ENCODE measurements at places on chromosomes 11 and 22.

DNA sequence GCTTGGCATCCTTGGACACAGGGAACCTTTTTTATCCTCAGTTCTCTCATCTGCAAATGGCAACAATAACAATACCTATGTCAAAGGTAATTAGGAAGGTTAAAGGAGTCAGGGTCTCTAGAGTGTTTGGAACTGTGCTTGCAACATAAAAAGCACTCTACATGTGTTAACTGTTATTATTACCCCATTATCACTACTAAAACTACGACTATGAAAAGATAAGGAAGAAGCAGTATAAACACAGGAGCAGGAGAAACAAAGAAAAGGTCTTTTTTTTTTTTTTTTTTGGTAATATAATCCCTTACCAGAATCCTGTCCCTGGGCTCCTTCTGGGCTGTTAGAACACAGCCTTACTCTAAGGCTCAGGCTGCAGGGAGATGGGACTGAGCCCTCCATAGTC, 348.2 kb downstream of the CADM1 start:
- no peak for DNase-seq

GRCh38 chr11:9057007-9057406, 34.4 kb downstream of the SCUBE2 start:
- DNase-seq, result no peak

DNA sequence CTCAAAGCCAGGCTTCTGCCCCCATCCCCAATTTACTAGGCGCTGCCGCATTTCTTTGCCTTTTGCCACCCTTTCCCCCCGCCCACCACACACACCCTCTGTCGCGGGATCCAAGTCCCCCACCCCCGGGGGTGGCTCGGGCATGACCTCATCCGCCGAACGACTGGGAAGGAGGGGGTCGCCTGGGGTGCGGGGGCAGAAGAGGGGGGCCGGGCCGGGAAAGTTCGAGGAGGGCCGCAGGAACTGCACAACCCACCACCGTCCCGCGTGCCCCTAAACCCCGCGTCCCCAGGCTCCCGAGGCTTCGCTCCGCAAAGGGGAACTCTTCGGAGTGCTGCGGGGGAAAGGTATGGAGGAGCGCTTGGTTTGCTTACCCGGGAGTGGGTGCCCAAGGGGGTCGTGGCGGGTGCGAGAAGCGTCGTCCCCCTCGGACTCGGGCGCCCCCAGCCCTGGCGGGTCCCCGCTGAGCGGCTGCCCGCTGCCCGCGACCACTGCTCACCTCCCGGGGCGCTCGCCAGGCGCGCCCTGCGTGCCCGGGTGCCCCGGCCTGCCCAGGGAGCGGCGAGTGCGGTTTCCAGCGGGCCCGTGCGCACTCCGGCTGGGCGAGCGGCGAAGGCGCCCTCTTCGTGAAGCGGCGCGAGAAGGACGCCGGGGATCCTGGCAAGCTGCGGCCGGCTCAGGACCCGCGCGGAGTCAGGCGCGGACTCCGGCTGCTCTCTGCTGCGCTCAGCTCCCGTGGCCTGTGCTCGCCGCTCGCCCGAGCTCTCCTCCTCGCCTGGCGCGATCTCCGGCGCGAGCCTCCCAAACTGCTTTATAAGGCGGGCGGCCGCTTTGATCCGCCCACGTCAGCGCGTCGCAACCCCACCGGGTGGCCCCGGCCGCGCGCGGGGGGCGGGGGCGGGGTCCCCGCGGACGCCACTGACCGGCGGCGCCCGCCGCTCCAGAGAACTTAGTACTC, 4.0 kb upstream of the WNT11 start:
- DNase-seq, result peak; percentile 91

DNA sequence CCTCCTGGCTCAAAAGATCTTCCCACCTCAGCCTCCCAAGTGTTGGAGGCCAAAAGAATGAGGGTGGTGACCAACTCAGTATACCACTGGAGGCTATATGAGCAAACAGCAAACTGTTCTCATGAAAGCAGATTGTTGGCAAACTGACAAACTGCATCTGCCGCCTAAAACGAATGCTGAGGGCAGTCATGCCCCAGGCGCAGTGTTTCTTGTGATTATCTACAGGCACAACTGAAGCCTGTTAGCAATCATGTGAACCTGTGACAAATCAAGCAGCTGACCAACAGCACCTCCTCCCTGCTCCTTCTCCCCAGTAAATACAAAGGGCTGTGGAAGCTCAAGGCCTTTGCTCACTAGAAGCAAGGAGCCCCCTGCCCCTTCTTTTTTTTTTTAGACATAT, 47.8 kb downstream of the BTBD10 start:
- no peak for DNase-seq

DNA sequence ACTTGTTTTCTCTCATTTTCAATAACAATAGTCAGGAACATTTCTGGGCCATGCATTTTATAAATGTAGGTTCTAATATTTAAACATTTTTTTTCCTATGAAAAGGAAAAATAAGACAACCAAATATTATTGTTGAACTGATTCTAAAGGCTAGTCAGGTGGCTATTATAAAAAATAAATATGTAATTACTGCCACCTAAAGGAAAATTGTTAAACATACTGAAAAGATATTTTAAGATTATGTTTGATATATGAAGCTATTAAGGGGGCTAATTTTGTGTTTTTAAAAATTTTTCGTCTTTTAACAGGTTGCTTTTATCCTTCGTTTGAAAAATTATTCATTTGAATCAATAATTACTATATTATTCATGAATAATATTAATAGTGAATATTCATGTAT, 62.2 kb upstream of the FDX1 start:
- DNase-seq, result no peak

Data from kidney (tissue), 22 donors.